ENCODE measurements at places on chromosomes 16 and 17.

- no peak for DNase-seq
Measured at GRCh38 chr16:47851146-47851545, 304.6 kb downstream of the ABCC12 start.

GRCh38 chr17:50218771-50219315 lies 17.4 kb upstream of the COL1A1 start:
- DNase-seq: peak; percentile 95

DNA sequence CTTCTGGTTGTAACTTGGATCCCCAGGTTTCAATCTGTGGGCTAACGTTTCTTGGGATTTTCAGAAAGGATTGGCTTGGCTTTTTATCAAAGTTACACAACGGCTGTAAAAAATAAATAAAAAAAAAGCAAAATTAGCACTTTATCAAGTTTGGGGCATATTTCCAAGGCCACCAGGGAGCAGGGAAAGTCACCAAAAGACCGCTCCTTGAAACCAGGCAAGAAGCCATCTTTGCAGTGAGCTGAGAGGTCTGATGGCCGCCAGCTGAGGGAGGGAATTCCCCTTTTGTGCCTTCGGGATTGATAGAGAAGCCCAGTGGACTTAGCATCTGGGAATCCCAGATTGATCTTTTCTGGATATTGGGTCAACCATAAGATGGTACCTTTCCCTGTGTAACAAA lies 192.2 kb downstream of the WWOX start:
- no peak for DNase-seq

- no peak for DNase-seq
Measured at GRCh38 chr16:66265048-66265415, 101.5 kb upstream of the CDH5 start.

DNA sequence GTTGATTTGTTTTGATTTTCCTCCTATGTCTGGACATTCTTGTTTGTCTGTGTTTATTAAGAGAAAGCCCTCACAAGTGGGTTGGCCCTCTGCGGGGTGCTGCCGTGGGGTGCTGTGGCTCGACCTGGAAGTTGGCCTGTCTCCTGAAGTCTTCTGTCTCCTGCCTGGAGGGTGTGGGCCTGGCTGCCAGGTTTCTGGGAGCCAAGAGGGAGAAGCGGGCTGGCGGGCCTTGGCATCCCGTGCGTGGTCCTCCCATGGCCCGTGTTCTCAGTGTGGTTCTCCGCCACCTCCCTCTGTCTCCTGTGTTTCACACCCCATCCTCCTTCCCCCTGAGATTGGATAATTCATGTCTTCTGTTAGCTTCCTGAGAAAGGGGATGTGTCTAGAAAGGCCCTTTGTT lies 69.6 kb downstream of the RNF213 start:
- no peak for DNase-seq

- DNase-seq: no peak
Measured at GRCh38 chr16:2468233-2468724, 2.8 kb upstream of the NTN3 start.

DNA sequence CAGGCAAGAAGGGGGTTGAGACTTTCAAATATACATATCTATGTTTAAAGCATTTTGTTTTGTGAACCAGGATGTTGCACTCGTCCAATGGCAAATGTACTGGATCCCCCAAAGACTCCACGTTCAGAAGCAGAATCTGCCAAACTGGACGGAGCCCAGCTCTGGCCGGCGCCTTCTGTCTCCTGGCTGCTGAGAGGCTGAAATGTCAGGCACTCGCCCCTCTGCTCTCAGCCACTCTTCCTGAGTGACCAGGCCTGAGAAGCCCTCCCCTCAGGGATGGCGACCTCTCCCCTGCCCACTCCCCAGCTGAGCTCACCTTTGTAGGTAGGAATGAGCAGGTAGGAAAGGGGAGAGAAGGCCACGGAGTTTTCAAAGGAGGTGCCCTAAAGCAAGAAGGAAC lies 187.5 kb upstream of the FOXF1 start:
- no peak for DNase-seq

DNA sequence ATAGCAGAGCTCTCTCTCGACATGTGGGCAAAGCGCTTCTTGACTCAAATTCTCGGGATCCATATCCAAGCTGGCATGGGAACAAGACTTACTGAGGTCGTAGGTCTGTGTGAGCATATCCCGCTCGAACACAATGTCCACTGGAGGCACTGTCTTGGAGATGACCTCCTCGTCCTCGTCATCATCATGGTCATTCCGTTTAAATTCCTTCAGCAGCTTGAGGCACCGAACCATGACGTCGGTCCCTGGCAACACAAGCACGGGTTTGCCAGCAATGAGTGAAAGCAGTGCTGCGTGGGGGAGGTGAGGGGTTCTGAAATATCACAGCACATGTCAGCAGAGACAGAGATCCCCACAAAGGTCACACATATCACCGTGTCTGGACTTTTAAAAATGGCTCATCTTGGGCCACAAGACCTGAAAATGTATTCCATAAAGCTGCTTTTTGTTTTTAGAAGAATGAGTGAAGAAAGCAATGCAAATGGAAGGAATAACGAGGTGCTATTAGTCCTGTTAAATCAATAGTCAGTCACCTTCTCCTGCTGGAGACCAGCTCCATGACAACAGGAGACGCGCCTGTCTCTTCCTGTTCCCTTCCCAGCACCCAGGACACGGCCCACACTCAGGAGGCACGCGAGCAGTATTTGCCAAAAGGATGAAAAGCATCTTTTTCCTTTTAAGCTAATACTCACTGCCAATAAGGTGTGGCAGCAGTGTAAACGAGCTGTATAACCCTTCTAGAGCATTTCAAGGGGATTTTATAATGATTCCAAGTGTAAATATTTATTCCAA lies 37.9 kb downstream of the GTF3C1 start:
- DNase-seq: no peak

DNA sequence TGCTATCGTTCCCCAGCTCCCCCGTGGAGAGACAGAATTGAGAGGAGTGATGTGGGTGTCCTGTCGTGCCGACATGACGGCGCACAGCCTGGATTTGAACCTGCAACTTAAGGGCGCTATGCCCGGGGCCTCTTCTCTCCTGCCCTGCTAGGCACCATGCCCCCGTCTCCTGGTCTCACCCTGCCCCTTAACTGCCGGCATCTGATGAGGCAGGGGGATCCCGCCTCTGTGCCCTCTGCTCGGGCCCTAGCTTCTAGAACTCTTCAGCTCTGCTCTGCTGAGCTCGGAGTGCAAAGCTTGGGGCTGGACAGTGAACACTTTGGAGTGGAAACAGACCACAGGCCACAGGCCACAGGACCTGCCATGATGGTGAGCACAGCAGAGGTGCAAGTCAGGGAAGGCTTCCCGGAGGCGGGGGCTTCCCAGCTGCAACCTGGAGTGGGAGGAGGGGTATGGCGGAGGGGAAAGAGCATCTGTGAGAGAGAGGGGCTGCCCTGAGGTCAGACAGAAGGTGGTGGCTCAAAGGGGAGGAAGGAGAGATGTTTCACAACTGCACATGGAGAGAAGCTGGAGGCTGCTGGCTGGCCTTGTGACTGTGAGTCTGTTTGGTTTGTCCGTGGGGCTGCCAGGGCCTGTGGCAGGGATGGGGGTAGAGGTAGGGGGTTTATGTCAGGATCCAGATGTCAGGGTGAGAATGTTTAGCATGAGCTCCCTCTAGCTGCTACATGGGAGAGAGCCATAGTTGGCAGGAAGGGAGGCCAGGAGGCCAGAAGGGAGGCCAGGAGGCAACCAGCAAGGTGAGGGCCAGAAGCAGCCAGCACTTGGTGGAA lies 107.8 kb downstream of the CRLF3 start:
- DNase-seq: no peak

- DNase-seq: no peak
Measured at GRCh38 chr17:524406-524950, 171.9 kb upstream of the RPH3AL start.

- DNase-seq: no peak
Measured at GRCh38 chr17:59365383-59365981, 34.0 kb downstream of the YPEL2 start.

- DNase-seq: no peak
Measured at GRCh38 chr17:8859027-8859803, 8.3 kb downstream of the PIK3R6 start.

DNA sequence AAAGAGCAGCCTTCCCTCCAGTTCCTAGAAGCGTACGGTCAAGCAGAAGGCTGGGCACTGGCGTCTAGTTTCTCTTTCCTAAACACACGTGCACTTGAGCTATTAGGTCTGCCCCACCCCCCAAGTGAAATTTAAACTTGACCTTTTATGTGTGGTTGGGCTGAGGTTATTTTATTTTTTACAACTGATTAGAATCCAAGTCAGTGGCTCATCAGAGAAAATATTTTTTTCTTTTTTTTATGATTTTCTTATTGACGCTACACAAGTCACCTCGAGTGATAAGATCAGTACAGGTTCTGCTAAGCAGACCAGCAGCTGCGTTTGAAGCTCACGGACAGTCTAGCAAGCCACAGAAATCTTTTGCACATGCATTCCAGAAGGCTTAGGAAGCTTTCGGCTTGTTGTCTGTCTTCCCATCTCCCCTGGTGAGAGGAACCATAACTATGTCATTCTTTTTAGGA lies 95.1 kb downstream of the ZFHX3 start:
- no peak for DNase-seq

DNA sequence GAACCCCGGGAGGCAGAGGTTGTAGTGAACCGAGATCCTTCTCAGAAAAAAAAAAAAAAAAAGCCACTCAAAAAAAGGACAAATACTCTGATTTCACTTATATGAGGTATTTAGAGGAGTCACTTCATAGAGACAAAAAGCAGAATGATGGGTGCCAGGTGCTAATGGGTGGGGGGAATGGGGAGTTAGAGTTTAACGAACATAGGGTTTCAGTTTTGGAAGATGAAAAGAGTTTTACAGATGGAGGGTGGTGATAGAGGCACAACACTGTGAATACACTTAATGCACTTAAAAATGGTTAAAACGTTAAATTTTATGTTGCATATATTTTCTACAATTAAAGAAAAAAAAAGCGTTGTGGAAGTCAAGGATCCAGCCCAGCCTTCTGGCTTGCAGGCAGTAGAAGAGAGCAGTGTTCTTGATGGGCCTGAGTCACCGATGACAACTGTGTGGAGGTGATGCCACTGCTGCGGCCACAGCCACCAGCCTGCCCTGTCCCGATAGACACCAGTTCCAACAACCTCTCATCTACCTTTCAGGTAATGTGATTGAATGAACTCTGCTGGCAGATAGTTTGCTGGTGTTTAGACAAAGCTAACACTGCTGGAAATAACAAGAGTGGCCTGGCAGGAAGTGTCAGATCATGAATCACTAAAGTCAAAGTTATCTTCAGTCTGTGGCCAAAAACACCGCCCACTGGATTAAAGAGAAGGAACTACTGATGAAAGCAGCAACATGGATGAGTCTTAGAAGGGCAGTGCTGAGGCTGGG lies 49.9 kb upstream of the COX10 start:
- DNase-seq: no peak

DNA sequence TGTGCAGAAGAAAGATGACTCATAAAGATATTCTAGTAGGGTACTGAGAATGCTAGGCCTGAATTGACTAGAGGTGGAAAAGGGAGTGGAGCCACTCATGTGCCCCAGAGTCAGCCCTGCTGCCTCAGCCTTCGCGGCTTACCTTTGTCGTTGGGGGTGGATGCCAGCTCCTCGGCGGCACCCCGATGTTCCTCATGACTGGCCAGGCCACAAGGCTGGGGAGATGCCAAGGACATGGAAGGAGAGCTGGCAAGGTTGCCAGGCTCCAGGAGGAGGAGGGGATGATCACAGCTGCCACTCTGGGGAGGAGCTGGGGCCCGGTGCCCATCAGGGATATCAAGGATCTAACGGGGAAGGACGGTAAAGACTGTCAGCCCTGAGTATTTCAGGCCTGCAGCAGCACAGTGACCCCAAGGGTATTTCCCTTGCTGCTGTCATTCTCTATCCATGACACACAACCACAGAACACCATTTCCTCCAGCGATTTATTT lies 9.7 kb upstream of the SLC35B1 start:
- no peak for DNase-seq

GRCh38 chr16:72188541-72188940 lies 16.6 kb upstream of the PMFBP1 start:
- DNase-seq: no peak

- no peak for DNase-seq
Measured at GRCh38 chr17:12624211-12624610, 41.5 kb upstream of the MYOCD start.

DNA sequence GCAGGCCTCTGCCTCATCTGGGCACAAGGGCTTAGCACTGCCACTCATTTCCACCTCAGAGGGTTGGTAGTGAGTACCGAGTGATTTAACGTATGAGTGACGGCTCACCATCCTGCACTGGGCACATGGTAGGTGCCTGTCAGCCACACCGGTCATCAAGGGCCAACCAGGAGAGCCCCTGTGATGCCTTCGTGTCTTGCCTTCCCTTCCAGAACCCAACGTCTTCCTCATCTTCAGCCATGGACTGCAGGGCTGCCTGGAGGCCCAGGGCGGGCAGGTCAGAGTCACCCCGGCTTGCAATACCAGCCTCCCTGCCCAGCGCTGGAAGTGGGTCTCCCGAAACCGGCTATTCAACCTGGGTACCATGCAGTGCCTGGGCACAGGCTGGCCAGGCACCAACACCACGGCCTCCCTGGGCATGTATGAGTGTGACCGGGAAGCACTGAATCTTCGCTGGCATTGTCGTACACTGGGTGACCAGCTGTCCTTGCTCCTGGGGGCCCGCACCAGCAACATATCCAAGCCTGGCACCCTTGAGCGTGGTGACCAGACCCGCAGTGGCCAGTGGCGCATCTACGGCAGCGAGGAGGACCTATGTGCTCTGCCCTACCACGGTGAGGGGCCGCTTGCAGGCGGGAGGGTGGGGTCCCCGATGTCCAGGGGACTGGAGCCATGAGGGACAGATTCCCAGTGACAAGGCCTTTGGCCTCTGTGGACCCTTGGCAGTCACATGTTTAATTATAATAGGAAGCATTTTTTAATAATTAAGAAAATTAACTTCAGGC lies 37.1 kb downstream of the MRC2 start:
- DNase-seq: no peak

GRCh38 chr16:4544473-4544872 lies 5.9 kb upstream of the CDIP1 start:
- DNase-seq: no peak

DNA sequence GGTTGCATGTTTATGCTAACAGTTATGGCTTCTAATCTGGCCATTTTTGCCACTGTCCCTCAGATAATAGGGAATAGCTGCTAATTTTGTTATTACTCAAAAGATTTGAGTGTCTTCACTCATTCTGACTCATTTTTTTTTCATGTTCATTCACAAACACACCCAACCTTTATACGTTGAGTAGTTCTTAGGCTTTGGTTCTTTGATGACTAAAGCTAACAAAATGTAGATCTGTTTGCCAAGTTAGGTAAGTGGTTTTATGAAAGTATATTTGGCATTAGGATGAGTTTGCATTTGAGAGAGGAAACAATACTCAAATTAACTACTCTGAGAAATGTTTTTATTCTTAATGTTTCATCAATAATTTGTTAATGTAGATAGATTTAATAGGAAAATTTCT lies 3.6 kb downstream of the MAP2K4 start:
- DNase-seq: no peak

- DNase-seq: no peak
Measured at GRCh38 chr16:12837756-12838155, 34.1 kb upstream of the CPPED1 start.
